ENCODE measurements at places on chromosomes 4 and X.

DNA sequence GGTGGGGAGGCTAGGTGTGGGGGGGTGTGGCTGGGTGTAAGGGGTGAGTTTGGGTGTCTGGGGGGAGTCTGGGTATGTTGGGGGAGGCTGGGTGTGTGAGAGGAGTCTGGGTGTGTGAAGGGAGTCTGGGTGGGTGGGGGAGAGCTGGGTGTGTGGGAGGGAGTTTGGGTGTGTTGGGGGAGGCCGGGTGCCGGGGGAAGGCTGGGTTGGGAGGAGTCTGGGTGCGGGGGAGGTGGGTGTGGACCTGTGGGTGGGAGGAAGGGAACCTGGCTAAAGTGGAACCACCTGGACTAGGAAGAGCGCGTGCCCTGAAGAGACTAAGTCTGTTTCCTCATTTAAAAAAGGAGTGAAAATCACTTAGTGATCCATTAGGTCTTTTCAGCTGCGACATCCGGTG is 18.3 kb downstream of the SPON2 start:
- no peak for DNase-seq

- no peak for DNase-seq
Measured at GRCh38 chr4:134627366-134627765, 425.8 kb upstream of the PABPC4L start.

DNA sequence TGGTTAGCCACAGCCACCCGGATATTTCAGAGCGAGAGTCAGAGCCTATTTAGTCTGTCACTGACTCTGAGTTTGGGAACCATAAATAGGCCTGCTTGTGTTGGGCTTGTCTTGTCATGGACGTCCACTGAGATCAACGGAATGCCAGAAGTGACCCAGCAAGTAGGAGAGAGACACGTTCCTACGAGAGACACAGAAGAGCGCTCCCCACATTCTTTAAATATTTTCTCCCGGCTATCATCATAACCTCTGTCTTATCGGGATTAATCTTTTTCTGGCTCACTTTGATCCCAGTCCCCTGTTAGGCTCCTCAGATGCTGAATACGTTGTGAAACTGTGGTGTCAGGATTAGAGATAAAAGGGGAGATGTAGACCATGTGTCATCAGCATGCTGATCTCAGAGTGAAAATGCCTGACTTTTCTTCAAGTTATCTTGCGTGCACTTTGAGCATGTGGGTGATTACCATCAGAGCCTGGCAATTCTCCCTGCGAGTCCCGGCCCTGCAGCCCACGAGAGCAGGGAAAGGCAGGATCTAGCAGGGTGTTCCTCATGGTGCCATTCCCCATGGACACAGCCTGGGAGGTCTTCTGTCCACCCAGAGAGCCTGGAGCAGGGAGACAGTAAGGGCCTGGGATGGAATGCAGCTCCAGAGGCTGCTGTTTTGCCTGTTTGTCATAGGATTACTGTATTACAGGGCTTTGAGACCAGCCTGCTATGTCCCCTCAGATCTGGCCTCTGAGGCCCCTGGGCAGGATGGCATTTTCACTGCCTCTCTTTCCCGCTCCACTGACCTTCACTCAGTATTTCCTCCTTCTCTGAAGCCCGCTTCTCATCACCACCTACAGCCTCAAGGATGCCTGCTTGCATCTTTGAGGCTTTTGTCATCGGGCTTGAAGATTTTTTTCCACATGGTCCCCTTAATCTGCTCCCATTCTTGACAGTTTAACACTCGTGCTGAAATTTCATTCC is 2.8 kb upstream of the TENM3 start:
- DNase-seq: no peak

DNA sequence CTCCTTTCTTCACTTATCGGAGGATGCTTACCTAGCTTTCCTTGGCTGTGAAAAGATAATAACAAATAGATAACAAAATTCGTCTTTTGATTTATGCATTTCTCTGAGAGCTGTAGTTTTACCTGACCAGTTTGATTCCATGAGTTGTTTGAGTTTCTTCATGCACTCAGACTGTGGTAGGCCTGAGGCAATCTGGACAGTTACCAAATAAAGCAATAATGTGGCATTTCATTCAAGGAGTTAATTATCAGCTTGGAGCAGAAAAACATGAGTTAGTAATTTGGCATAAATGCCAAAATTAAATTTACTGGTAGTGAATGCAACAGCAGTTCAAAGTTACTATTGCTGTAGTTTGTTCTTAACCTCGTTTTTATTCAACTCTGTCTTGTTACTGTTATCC is 53.5 kb downstream of the FABP2 start:
- DNase-seq: no peak

DNA sequence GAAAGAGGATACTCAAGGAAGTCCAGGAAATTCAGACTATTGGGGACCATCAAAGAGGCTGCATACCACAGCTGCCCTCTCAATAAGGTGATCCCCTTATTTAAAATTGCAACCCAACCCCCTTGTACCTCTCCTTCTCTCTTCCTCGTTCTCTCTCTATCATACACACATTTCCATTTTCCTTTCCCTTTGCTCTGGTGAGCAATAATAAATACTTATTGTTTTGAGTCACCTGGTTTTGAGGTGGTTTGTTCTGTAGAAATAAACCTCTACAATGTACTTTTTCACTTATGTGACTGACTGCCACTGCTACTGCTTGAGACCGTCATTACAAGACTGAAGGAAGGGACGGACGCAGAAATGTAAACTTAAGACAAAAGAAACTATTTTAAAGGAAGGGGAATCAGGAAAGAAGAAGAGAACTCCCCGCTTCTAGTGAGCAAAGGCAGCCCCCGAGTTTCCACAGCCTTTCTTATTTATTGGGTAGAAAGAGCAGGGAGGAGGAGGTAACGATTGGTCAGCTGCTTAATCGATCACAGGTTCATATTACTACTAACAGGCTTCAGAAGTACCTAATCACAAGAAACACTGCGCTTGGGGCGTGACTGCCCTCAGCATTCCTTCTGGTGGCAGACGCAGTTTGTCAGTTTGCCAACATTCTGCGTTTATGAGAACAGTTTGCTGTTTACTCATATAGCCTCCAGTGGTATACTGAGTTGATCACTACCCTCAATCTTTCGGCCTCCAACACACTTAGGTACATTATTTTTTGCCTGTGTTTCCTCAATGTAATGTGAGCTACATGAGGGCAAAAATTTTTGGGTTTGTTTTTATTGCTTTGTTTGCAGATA is 16.9 kb upstream of the TMEM165 start:
- no peak for DNase-seq

DNA sequence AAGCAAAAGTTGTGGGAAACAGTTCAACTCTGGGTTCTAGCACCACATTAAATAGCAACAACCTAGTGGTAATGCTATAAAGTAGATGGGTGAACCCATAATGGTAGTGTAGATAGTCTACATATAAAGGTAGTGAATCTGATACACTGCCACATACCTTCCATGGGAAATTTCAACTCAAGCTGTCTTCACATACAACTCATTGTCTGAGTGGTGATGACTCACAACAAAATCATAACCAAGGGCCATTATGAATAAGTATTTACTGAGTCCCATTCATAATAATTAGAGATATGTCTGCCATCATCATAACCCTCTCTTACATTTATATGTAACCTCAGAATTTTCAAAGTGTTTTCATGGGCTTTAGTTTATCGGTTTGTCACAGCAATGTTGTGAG is 34.8 kb downstream of the EGF start:
- no peak for DNase-seq

DNA sequence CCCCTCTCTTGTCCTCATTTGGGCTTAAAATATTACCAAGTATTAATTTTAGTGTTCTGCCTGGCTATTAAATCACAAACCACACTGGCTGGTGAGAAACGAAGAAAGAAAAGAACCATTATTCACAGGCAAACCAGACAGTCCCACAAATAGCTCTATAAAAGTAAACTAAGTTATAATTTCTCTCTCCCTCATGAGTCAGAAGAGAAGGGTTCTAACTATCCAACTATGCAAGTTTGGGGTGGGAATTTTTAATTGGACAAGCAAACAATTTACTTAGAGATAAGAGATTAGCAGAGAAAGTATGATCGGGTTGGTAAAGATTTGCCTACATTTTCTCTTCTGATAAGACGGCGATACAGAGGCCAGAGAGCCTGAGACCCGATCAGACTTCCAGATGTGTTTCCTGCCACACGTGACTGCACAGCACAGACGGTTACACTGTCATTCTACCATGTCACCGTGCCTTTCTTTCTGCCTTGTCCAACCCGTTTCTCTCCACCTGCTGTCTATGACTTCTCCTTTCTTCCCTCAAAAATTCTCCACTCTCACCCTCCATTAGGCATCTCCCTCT is 52.3 kb downstream of the MEPE start:
- DNase-seq: no peak
